Kidney capillary endothelial cell (primary cell): ENCODE measurements at places on chromosomes 3 and 15.

DNA sequence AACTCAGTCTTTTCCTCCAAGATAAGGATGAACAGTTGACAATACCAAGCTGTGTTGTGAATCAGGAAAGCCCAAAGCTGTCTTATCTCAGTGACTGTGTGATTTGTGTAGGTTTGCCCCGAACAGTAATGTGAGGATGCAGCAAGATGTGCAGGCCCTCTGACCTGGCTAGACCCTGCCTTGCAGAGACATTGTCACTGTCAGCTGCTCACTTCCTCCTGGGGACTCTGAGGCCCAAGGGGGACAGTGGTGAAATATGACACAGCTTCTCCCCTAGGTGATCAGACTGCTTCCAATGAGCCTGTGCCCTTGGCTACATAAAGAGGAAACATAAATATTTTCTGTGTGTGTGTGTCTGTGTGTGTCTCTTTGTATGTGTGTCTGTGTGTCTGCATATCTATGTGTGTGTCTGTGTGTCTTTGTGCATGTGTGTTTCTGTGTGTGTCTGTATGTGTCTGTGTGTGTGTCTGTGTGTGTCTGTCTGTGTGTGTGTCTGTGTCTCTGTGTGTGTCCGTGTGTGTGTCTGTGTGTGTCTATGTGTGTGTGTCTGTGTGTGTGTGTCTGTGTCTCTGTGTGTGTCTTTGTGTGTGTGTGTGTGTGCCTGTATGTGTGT lies 21.7 kb downstream of the LRRK1 start:
- no peak for DNase-seq

DNA sequence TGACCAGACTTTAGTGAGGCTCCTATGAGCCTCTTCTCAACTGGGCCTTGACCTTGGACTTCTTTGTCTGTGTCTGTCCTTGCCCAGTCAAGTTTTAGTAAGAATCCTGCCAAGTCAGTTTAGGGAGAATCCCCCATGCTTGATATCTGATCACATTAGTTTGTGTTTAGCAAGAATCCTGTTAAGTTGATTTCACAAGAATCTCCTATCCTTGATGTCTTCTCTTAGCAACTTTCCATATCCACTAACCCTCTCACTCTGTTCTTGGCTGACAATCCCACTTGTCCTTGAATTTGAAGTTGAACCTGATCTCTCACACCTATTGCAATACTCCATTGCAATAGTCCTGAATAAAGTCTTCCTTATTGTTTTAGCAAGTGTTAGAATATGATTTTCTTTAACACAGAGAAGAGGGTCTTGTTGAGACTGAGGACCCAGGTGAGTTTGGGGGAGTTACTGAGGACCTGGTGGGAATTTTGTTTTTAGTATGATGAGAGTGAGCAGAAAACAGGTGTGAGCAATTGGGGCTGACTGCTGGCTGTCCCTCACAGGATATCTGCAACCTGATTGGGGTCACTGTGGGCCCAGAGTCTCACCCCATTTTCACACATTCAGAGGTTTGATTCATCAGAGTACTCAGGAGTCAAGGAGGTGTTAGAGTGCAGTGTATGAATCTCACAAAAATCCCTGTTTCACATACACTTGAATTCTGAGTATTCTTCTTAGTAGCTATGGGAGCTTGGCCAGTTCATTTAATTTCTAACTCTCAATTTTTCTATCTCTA lies 39.9 kb upstream of the TNFAIP8L3 start:
- no peak for DNase-seq

- no peak for DNase-seq
Measured at GRCh38 chr3:39471652-39472051, 4.2 kb downstream of the MOBP start.

DNA sequence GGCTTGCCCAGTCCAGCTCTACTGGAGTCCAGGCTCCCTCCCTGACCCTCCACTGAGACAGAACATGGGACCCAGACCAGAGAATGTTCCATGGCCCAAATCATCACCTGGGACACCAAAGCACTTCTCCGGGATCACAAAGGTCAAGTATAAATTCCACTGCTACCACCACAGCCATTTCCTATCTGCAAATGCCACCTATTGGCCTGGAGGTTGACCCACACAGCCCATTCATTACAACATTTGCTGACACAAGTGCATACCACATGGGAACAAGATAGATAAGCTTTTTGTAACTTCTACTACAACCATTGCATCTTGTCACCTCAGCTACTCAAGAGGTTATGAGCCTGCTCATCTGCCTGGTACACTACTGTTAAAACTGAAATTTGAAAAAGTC lies 126.8 kb upstream of the NECTIN3 start:
- no peak for DNase-seq

GRCh38 chr3:40042752-40043443 lies 233.5 kb downstream of the MYRIP start:
- no peak for DNase-seq
